ENCODE measurements at places on chromosomes 3 and 15.
A peak's percentile ranks its signal among the peaks of the same experiment; 100 is the strongest.

GRCh38 chr15:85690561-85691231 is 104.0 kb downstream of the KLHL25 start:
- DNase-seq, result no peak

DNA sequence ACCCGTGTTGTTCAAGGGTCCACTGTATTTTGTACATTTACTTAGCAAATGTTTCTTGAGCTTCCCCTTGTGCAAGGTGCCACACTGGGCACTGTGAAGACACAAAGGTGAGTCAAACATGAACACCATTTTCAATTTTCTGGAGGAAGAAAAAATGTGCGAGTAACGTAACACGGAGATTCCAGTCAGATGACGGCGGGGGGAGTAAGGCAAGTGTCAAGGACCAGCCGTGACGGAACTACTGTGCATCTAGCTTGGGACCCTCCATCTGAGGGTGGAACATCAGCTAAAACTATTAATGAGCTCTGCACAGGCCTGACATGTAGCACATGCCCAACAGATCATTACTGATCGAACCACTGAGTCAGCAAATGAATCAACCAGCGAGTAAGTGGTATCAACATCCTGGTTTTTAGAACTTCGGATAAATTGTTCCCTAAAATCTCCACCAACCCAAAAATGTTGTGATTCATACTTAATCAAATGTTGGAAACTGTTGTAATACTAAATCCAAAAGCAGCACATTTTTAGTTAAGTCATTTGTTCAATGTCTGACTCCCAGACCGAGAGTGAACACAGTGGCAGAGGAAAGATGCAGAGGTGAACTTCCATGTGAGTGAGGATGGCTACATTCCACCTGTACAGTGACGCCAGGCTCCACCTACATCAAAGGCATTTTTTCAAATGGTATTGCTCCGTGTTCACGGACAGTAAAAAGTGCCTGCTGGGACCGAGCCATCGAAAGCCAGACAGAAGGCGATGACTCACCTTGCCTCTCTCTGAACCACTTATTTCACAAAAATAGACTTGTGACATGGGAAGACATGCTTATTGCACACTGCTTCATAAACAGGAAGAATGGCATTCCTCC is 172.2 kb downstream of the ATP10A start:
- DNase-seq, result peak; percentile 68

DNA sequence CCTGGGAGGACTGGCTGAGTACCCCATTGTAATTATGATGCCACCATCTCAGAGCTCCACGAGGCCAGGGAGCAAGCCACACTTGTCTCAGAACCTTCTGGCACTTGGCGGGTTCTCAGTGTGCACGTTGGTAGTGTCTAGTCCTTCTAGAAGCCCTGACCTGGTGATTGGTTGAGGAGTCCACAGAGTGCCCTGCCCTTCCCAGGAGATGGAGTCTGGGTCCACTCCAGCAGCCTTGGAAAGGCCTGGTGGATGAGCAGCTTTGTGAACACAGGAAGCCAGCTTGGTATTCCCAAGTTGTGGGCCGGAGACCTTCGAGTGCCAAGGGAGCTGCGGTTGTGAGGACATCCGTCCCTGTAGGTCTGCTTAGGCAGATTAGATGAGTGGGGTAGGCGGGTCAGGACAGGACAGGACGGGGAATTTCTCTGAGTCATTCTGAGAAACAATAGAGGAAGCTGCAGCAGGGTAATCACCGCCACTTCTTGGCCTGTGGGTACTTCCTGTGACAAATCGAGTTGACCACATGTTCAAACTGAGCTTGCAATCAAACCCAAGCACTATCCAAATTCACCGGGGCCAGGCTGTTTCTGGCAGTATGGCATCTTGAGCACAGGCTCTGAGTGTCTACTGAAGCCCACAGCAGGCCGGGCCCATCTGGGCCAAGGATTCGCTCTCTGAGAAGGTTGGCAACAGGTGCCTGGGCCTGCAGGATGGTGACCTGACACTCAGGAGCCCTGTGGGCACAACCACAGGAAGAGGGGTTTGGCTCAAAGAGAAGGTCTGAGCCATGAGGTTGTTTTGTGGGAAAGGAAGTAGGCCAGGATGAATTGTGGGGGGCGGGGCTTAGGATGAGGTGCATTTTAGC is 71.5 kb upstream of the PLXNA1 start:
- DNase-seq, result peak; percentile 90

GRCh38 chr3:12963231-12963896 is 109.9 kb downstream of the IQSEC1 start:
- DNase-seq, result no peak

- peak; percentile 1 for DNase-seq
Measured at GRCh38 chr3:51722362-51722761, 15.5 kb downstream of the GRM2 start.

DNA sequence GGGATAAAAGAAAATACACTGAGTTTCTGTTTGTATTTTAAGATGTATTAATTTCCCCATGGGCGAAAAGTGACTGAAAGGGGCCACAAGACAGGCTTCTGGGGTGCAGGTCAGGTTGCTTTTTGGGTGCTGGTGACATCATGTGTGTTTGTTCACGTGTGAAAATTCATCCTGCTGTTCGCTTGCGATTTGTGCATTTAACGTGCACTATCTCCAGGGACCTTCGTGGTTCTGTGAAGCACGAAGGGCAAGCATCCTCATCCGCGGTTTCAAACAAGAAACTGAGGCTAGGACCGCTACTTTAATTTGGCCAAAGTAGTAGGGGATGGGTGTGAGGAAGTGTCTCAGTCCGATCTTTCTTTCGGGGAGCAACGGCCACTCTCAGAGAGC is 1.6 kb upstream of the SMAD6 start:
- no peak for DNase-seq

GRCh38 chr3:143707848-143708247 is 140.4 kb downstream of the SLC9A9 start:
- no peak for DNase-seq

- DNase-seq, result no peak
Measured at GRCh38 chr15:31346367-31347066, 19.9 kb downstream of the KLF13 start.

GRCh38 chr3:176914764-176915163 is 282.5 kb downstream of the TBL1XR1 start:
- no peak for DNase-seq

DNA sequence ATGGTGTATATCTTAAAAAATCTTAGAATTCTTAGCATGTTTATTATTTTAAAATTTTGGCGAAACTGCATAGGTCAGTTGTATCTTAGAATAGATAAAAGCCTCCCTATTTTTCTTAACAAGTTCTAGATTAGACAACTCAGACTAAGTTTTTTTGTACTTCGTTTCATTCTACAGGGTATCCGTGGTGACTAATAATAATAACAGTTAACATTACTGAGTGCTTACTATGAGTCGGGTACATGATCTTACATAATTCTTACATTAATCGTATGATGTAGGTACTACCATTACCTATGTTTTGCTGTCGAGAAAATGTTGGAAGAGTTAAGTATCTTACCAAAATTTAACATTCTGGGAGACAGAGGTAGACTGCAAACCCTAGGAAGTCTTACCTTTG is 60.7 kb downstream of the UBE2E2 start:
- no peak for DNase-seq

DNA sequence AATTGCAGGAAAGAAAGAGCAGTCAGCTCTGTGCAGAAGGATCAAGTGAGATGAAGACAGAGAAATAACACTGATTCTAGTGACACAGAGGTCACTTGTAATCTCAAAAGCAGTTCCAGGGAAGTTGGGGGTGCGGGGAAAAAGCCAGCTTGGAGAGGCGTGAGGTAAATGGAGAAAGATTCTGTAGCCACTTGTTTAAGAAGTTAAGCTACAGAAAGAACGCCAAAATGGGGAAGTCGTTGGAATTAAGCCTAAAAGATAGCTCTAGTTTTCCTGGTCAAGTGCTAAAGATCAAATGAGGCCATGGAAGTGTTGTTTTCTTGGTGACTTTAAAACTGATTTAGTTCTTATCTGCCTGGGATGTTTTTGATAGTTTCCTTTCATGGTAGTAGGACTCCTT is 152.0 kb downstream of the GREM1 start:
- no peak for DNase-seq

DNA sequence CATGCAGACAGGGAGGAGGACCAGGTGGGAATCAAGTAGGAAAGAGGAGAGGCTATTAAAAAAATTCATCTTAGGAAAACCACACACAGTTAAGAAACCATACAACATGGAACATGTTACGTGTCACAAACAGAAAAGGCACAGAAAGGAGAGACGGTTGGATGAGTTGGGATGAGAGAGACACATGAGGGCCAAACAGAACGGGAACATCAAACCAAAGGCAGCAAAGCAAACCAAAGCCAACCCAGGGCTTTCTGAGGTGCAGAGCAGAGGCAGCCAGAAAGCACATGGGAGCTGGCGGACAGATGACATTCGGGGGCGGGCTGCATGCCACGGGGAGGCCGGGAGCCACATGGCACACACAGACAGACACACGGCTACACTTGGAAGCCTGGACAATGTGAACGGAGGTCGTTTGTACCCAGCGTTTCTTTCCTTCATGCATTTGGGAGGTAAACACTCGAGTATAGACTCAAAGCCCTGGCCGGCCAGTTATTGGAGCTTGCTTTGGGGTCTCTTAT is 8.6 kb upstream of the SEC13 start:
- DNase-seq, result no peak

GRCh38 chr15:60208709-60209108 is 189.1 kb downstream of the ANXA2 start:
- DNase-seq, result peak; percentile 46

GRCh38 chr15:61871926-61872522 is 188.2 kb downstream of the VPS13C start:
- DNase-seq, result peak; percentile 15

GRCh38 chr3:61493339-61493738 is 68.0 kb upstream of the PTPRG start:
- DNase-seq, result no peak

- no peak for DNase-seq
Measured at GRCh38 chr3:138412821-138413551, 21.4 kb upstream of the ESYT3 start.

GRCh38 chr15:38247336-38247735 is 5.3 kb upstream of the SPRED1 start:
- no peak for DNase-seq

- no peak for DNase-seq
Measured at GRCh38 chr15:85351965-85352364, 28.4 kb upstream of the AKAP13 start.

DNA sequence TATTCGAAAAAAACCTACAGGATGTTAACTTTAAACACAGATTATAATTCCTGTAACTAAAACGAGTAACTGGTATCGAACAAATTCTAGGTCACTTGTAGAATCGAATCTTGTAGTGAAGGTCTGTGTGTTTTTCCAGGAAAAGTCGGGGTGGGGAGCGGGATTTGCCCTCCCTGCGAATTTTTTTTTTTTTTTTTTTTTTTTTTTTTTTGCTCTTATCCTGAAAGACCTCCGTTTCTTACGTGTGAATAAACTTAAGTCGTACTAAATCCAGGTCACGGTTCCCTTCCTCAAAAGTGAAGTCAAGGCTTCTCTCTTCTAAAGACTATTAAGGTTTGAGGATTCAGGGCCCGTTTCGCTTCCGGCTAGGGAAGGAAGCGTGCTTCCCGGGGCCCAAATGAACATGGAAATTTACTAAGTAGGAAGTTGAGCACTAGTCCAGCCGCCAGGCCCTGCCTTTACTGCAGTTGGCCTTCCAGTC is 770 bp downstream of the TBC1D5 start:
- no peak for DNase-seq

GRCh38 chr3:36649125-36649524 is 115.2 kb downstream of the DCLK3 start:
- DNase-seq, result no peak

- DNase-seq, result peak; percentile 23
Measured at GRCh38 chr3:116140100-116140689, 305.1 kb downstream of the LSAMP start.

DNA sequence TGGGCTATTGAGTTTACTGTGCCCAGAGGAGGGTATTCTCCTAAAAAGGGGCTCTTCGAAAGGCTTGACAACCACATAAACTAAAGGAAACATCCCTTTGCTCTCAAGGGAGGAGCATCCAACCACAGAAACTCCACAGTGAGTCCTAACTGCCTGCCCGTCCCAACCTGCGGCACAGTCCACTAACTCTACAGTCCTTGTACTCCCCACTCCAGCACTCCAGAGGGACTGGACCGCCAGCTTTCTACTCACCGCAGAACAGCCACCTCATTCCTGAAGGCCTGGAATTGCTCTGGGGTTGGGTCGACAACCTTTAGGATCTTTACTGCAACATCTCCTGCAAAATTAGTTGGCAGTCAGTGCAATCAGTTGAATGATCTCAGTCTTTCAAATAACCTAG is 34.6 kb downstream of the MKRN2 start:
- no peak for DNase-seq

GRCh38 chr15:41877631-41878354 is 16.1 kb downstream of the SPTBN5 start:
- DNase-seq, result no peak

- DNase-seq, result no peak
Measured at GRCh38 chr3:25107918-25108617, 320.0 kb upstream of the RARB start.

GRCh38 chr15:99306694-99307338 is 55.5 kb downstream of the LRRC28 start:
- DNase-seq, result peak; percentile 8

- DNase-seq, result peak; percentile 6
Measured at GRCh38 chr3:172987273-172987672, 153.8 kb downstream of the SPATA16 start.

All from urothelium cell line (cell line).